Epithelial cell of prostate (primary cell): ENCODE measurements at places on chromosomes 16 and 17.
A peak's percentile ranks its signal among the peaks of the same experiment; 100 is the strongest.

GRCh38 chr16:4330277-4330874, 14.5 kb downstream of the GLIS2 start:
- DNase-seq, result no peak

DNA sequence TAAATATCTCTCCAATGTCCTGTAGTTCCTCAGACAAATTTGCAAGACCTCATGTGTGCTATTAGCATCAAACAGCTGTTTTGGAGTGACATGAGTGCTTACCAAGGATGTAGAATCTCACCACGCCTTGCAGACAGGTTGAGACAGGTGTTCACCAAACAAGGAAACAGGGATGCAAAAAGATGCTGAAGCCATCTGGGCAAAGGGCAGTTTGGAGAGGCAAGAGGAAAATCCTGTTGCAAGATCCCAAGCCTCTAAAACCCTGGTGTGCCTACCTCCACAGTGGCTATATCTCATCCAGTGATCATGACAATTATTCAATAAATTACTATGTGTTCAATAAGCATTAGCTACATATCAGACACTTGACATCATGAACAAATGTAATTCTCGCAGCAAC, 373.7 kb downstream of the SOX9 start:
- DNase-seq, result no peak

- DNase-seq, result no peak
Measured at GRCh38 chr16:50558913-50559312, 10.7 kb downstream of the NKD1 start.

GRCh38 chr17:50768346-50768761, 1.0 kb upstream of the ANKRD40CL start:
- peak; percentile 31 for DNase-seq

DNA sequence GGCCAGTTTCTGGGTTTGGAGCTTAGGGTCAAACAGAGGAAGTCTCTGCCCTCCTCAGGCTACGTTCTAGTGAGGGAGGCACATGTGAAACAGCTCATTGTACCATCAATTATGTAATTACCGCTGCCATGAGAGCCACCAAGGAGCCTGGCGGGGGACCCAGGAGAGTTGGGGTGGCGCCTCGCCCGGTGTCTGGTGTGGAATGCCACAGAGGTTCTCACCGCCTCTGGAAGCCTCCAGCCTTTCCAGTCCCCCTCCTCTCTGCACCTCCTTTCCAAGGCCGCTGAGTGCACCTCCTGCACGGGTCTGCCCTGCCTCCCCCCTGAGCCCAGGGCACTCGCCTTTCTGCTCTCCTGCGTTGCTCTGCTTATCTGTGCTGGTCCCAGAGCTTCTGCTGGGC, 51.4 kb downstream of the SREBF1 start:
- DNase-seq, result no peak

DNA sequence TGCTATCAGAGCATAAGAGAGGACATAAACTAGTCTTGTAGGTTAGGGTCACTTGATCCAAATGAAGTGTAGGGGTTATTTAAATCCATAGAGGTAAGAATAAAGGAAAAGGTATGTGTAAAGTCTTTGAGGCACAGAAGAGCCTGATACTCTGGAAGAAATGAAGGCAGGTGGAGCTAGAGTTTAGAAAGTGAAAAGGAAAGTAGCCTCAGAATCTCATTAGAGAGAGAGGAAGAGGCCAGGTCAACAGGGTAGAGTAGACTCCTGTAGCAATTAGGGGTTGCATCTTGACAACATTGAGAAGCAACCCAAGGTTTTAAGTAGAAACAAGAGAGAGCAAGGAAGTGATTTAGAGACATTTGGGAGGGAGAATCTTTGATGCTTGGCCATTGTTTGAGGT, 235.2 kb upstream of the SOX9 start:
- DNase-seq, result no peak

- DNase-seq, result no peak
Measured at GRCh38 chr16:79644971-79645667, 44.6 kb upstream of the MAF start.

GRCh38 chr16:12009462-12009861, 32.9 kb downstream of the SNX29 start:
- no peak for DNase-seq
